WERI-Rb-1 (cell line): ENCODE measurements at places on chromosomes 1 and 21.
A peak's percentile ranks its signal among the peaks of the same experiment; 100 is the strongest.

GRCh38 chr1:228356897-228357680 is 49.5 kb downstream of the TRIM11 start:
- DNase-seq, result no peak

DNA sequence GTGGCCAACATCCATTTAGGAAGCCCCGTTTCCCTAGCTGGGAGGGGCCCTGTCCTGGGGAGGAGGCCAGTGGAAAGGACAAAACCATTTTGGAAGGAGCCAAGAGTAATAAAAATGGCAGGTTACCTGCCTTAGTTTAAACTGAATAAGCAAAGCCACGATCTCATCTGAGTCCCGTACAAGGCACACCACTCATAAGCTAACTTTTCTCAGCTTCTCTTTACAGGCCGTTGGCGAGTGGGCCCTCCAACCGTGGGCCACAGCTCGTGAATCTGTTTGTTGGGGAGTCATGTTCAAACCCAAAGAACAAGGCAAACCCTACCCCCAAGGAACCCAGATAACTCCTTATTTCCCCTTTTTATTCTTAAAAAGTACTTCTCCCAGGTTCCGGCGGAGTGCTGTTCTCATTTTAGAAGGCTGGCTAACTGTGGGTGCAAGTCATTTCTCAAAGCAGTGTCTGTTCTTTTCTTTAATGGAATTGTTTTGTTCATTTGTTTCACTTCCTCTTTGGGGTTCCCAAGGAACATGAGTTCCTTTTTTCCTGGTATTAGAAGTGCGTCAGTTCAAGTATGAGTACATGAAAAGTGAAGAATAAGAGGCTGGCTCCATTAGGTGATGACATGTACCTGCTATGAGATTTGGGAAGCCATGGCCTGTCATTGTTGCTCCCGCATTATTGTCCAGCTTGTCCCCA is 89.0 kb downstream of the PSMG1 start:
- DNase-seq, result no peak

- no peak for DNase-seq
Measured at GRCh38 chr21:41707231-41707959, 59.5 kb downstream of the RIPK4 start.

DNA sequence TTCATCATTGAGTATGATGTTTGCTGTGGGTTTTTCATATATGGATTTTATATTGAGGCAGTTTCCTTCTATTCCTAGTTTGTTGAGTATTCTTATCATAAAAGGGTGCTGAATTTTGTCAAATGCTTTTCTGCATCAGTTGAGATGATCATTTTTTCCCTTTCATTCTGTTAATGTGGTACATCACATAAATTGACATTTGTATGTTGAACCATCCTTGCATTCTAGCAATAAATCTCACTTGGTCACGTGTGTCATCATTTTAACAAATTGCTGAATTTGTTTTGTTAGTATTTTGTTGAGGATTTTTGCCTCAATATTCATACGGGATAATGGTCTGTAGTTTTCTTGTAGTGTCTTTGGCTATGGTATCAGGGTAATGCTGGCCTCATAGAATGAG is 19.9 kb downstream of the TTC34 start:
- DNase-seq, result no peak

GRCh38 chr1:57132993-57133622 is 167.3 kb upstream of the C8B start:
- no peak for DNase-seq

DNA sequence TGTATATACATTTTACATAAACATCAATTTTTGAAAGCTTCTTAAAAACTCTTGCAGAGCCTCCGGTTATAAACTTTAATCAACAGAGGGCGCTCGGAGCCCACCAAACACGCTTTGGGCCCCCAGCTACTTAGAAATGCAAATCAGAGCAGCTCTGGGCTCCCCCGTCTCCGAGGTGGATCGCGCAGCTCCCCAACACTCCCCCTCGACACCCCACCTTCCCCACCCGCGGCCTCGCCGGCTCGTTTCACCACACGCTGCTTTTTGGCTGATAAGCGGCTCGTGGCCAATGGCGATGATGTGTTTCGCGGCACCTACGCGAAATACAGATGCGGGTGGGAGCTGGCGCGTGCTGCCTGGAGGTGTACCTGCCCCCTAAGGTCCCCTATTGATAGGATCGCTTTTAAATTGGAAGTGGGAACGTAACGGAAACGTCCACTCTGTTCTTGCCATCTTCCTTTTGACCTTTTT is 1.7 kb upstream of the KIF26B start:
- DNase-seq, result peak; percentile 74

- DNase-seq, result no peak
Measured at GRCh38 chr1:33408093-33408436, 22.8 kb downstream of the PHC2 start.

DNA sequence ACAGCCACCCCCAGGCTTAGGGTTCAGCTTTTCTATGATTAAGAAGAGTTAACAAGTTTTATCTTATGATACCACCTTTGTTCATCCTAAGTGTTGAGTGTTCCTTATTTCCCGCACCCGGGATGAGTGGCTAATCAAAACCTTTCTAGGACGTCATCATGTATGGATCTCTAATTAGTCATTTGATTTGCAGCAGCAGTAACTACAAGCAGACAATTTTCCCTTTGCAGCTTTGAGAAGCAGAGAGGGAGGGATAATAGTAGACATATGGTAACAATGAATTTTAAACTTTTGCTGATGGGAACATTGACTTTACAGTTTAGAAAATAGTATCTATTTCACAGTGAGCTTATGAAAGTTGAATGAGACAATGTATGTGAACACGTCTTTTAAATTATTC is 30.8 kb upstream of the SLC35F3 start:
- DNase-seq, result no peak

DNA sequence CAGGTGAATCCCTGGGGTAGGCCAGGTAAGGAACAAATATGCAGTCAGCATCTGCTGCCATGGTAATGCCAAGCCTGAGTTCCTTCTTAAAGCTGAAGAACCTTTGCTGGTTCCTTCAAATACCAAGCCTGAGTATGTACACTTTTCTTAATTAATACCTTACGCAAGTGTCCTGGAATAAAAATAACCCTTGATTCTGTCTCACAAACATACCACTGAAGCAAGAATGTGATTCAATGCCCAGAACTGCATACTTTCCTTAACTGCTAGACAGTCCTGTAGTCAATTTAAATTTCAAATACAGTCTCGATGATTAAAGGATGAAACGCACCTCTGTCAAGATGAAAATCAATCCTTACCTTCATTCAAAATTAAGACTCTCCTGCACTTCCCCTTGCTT is 634.0 kb upstream of the CHRM3 start:
- DNase-seq, result no peak

DNA sequence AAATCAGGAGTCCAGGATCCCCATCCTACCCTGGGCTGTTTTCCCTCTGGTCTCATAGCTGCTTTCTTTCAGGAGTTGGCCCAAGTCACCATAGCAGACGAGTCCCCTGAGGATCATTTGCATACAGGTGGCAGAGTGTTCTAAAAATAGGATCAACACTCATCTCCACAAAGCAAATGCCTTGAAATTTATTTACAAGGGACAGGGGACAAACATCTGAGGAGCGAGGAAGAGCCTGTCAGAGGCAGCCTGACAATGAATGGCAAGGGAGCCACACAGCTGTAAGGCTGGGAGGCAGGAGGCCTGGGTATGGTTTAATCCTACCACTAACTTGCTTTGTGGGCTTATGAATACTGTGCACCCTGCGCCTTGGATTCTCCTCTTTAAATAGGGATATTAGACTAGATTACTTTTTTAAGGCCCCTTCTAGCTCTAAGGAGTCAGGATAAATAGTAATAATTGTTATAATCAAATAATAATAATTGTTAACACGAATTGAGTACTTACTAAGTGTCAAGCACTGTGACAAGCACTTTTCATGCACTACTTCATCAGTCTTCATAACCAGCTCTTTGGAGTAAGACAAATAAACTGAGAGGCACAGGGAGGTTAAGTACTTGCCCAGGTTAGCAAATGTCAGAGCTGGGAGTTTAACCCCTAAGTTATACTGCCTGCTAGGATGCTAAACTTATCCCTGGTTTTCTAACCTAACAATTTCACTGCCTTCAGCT is 34.5 kb downstream of the RAB3B start:
- no peak for DNase-seq

GRCh38 chr1:26593385-26593784 is 63.8 kb downstream of the RPS6KA1 start:
- no peak for DNase-seq

GRCh38 chr1:12153181-12153785 is 13.5 kb upstream of the TNFRSF1B start:
- no peak for DNase-seq

- DNase-seq, result no peak
Measured at GRCh38 chr1:23613191-23614031, 54.1 kb upstream of the ID3 start.

- DNase-seq, result no peak
Measured at GRCh38 chr1:111672331-111672730, 52.7 kb downstream of the RAP1A start.

DNA sequence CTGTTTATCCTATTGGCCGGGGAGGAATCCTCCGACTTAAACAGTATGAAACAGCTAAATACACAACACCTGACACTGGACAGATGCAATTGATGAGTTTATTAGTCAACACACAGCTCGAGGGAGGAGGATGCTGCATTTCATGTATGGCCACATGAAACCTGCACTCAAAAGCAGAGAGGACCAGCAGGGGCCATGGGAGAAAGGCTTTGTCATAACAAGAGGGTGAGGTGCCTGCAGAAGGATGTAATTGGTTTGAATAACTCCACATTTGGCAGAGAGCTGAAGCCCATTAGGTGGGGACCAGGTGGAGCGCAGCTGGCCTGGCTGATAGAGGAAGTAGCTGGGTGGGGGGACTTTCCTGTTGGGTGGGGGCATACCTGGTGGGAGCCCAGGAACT is 599.1 kb downstream of the PTPRU start:
- DNase-seq, result no peak

DNA sequence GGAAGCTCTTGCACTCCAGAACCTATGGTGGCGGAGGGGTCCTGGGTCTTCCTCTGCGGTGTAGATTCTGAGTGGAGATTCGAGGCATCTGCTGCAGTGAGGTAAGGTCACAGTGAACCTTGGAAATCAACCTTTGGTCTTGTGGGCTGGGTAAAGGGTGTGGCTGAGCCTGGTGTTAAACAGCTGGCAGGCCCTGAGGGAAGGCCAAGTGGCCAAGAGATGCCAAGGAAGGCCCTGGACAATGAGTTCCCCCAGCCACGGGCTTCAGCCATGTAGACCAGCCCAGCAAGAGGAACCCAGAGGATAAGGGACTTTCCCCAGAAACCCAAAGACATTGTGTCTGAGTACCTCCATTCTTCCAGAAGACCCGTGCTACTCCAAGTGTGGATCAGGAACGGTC is 137.2 kb upstream of the ETS2 start:
- no peak for DNase-seq

GRCh38 chr1:201217851-201218250 is 27.2 kb downstream of the IGFN1 start:
- DNase-seq, result no peak

DNA sequence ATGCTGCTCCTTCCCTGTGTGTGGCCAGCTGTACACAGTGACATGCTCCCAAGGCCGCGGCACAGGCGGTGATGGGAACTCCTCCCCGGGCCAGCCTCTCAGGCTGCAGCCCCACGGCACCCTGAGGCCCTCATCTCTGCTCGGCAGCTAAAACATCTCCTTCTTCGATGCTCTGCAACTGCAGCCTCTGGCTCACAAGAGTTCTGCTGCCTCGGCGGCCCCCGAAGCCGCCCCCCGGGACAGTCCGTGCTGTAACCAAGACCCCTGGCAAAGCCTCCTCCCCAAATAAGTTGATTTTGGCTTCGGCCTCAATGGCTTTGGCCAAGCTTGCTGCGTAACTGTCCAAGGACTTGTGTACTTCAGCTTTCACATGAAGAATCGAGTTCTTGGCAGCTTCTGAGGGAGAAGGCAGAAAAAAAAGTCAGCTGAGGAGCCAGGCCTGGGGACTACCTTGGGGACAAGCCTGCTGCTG is 51.3 kb downstream of the GPR161 start:
- DNase-seq, result no peak

DNA sequence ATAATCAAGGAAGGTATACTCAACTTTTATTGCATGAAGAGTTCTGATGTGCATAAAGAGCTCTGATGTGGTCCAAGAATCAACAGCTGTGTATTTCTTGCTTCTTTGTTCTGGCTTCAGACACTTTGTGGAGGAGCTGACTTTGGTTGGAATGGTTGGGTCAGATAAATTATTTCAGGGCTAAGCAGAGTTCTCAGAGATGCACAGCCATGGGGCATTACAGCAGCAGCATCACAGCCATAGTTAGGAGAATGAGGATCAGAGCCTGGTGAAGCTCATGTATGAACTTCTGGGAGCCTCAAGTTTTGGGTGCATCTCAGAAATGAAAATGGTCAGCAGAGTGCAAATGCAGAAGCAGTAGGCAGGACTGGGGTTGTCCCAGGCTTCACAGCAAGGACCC is 267.4 kb upstream of the RUNX1 start:
- no peak for DNase-seq

DNA sequence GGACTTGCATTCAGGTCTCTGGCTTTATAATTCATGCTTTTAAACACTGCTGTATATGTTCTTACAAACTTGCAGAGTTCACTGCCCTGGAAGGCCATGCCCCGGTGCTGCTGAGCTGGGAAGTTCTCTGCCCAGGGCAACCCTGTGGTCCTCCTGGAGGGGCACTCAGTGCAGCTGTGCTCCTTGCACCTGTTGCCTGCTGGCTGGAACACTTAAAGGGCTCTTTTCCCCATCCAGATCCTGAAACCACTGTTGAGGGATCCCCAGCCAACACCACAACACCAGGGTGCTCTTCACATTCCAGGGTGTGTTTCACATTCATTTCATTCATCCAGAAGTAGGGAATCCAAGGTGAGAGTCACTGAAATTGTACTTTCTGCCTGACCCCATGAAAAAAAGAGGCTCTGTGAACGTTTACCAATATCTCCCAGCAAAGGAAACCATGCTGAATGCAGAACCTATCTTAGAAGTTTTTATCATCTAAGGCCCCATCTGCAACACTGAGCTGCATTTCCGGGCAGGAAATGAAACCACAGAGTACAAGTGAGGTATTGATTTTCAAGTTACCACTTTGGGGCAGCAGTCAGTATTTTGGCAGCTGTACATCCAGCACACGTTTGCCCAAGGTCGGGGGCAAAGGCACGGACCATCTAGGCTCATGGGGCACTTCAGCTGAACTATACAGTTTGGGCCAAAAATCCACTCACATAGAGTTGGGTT is 16.4 kb upstream of the KIAA0040 start:
- DNase-seq, result no peak

- peak; percentile 8 for DNase-seq
Measured at GRCh38 chr21:42841156-42841915, 38.0 kb downstream of the WDR4 start.

DNA sequence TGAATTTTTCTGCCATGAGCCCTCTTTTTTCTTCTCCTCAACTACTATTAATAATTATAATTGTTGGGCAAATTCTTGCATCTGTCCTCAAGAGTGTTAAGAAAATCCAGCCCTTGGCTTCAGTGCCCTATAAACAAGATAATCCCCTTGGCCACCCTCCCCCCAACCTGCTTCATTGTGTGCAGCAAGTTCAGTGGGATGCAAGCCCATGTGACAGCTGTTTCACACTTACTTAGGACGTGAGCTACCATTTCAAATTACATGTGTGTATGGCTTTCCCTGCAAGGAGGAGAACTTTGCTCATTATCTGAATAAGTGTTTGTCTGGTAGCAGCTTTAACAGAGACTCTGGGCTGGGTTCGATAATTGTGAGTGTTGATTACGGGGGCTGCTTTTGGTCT is 276.2 kb downstream of the CACNA1E start:
- DNase-seq, result no peak
